Activated CD4-positive, alpha-beta T cell treated with anti-CD3 and anti-CD28 coated beads, Interleukin-2, amount 50 U/mL, for 1 hour (primary cell): ENCODE measurements at places on chromosomes 1 and 21.

DNA sequence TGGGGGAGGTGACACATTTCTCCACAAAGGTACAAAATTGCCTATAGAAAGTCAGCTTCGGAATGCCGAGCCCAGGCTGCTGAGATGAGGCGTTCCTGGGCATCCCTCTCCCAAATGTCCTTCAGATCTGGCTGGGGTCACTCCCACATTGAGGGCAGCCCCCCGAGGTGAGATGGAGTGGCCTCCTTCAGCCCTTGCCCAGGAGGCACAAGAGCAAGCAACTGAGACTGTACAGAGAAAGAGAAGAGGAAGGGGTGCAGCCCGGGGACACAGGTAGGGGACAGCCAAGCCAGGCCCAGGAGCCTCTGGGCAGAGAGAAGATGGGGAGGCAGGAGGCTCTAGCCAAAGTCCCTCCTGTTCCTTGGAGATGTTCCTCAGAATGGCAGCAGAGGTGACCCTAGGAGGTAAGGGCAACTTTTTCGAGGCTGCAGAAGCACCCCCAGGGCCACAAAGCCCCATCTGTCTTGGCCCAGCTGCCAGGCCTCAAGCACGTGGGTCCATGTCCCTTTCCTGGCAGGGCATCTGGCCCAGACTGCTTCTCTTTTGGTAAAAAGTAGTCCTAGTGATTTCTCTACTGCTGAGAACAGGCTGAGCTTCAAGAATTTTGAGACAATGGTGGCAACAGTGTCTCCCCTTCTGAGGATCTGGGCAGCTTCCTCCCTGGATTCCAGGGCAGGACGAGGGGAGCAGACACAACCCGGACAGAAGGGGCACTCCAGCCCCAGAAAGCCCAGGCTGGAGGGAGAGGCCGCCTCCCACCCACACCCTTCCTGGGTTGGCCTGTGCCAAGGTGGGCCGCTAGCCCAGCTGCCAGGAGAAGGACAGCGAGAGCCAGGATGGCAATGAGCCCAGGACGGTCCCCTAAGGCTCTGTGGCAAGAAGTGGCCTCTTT is 68.0 kb downstream of the LRRN2 start:
- DNase-seq: no peak

DNA sequence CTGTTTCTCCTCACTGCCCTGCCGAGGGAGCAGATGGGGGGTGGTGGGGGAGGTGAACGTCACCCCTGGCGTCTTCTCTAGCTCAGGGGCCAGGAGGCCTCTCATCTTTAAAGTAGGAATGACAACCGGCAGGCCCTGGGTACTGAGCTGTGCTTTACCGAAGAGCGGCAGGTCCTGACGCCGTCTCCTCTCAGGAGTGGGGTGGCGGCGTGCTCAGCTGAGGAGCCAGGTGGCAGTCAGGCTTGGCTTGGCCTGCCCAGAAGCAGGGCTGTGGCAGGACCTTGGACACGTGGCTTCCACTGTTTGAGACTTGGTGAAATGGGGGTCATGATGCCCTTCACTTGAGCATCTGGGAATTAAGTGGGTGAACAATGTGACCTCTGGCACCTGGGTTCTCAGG is 3.1 kb downstream of the RER1 start:
- no peak for DNase-seq

- DNase-seq: peak; percentile 61
Measured at GRCh38 chr1:156591432-156592157, at the start of gene NAXE. Gene NAXE, plus strand, starts transcription at chr1:156591776. Its CDS starts 29 bp downstream, at chr1:156591805.

- no peak for DNase-seq
Measured at GRCh38 chr1:228781161-228781808, 46.0 kb downstream of the RHOU start.

GRCh38 chr1:228004856-228005462 is 1.8 kb upstream of the WNT3A start:
- no peak for DNase-seq

- DNase-seq: no peak
Measured at GRCh38 chr1:178885869-178886268, 15.0 kb upstream of the ANGPTL1 start.

DNA sequence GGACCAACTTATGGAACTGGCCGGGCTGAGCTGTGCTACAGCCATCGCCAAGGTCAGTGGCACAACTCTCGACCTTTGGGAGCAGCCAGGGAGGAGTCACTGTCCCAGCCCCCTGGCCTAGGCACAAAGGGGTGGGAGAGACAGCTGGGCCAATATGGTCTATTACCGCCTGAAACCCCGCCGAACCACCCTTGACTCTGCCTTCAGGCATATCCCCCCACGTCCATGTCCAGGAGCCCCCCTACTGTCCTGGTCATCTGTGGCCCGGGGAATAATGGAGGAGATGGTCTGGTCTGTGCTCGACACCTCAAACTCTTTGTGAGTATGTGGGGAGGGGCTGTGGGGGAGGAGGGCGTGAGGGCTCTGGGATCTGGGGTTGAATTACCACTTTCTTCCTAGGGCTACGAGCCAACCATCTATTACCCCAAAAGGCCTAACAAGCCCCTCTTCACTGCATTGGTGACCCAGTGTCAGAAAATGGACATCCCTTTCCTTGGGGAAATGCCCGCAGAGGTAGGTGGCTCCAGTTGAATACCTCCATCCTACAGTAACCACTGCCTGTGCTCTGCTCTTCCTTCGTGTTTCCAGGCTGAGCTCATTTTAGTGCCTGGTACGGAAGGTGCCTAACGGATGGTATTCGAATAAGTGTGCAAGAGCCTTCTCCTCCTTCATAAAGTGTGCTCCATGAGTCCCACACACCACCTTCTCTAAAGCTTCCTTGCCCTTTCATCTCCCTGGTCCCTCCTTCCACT is 758 bp downstream of the NAXE start:
- DNase-seq: no peak

DNA sequence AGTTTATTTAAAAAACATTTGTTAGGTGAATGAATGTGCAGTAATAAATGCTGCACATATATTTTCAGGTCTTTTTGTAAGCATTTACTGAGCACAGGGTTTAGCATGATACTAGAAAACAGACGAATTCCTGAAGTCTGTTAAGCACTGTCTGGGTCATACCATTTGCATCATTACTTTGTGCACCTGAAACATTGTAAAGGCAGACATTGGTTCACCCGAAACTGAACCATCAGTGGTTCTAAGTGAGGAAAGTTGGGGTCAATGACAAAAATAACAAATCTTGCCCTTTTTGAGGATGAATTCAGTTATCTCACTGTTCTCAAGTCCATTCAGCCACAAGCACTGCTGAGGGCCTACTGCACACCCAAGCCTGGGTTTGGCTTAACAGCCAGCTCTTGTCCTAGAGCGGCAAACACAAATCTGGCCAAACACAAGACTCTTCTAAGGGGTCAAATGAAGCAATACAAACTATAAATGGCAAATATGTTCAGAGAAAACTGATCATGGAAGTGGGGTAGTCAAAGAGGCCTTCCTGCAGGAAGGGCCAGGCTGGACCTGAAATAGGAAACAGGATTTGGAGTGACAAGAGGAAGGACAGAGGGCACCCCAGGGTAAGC is 21.8 kb downstream of the TRABD2B start:
- no peak for DNase-seq

DNA sequence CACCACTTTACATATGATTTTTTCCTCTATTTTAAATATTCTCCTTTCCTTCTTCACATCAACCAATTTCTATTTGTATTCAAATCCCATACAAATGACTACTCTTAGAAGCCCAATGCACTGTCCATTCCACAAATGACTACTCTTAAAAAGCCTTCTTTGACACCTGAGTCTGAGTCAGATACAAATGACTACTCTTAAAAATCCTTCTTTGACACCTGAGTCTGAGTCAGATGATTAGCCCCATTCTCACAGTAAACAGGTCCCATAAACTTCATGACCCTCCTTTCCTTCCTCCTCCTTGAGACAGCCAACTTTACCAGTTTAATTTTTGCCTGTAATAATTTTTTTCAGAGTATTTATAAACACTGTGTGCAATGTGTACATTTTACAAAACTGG is 231.3 kb upstream of the USP25 start:
- DNase-seq: no peak

DNA sequence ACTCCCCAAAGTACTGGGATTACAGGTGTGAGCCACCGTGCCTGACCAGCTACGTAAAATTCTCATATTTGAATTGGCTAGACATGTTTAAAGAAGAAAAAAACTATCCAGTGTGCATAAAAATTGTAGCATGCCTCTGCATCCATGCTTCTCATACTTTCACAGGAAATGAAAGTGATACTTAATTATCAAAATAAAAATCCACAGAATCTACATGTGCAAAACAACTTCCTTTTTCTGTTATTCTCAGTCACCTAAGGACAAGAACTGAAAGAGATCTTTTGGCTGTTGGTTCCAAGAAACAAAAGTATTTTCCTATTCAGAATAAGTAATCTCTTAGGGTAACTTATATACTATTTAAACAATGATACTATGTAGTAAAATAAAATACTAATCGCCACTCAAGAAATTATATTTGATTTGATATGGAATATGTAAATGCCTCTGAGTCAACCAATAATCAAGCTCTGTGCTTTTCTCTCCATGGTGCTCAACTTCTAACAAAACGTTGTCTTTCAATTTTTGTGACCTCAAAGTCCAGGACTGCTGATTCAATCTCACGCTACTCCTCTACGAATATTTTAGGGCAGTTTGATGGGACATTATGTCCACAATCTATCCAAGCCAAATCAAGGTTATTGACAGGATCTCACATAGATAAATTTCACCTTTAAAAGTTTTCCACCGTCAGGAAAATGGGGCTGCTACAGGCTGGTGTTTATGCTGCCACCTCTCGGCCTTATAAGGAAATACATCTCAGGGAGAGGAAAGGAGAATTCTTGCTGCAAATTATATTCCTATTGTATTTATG is 102.7 kb downstream of the ZNF281 start:
- DNase-seq: no peak

DNA sequence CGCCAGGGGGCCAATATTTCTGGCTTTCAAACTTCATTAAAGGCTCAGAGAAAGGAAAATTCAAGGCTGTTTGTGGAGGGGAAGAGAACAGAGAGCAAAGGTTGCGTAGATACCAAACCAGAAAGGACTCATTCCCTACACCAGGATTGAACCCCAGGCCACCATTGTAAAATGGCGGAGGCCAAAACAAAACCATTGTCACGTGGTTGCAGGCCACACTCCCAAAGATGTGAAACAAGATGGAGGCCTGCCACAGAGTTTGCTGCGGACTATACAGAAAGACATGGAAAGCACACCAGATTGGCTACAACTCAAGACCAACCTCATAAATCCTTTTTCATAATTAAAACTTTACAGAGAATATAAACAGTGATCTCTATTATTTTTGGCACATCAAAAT is 116.5 kb downstream of the KCNK1 start:
- no peak for DNase-seq

DNA sequence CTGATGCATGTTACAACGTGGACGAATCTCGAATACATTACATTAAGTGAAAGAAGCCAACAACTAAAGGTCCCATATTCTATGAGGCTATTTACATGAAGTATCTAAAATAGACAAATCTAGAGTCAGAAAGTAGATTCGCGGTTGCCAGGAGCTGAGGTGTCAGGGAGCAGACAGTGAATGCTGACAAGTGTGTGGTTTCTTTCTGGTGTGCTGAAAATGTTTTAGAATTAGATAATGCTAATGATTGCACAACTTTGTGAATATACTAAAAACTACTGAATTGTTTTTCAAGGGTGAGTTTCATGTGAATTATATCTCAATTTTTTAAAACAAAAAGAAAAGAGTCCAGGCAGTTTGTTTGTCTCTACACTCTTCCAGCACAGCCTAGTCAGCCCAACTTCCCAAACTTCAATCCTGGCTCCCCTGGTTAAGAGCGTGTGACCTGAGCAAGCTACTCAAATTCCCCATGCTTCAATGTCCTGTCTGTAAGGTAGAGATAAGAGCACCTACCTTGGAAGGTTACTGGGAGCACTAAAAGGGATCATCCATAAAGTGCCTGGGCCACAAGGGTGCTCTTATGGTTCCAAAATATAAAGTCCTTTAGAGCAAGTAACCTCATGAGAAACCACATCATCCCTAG is 20.9 kb downstream of the HLCS start:
- no peak for DNase-seq

DNA sequence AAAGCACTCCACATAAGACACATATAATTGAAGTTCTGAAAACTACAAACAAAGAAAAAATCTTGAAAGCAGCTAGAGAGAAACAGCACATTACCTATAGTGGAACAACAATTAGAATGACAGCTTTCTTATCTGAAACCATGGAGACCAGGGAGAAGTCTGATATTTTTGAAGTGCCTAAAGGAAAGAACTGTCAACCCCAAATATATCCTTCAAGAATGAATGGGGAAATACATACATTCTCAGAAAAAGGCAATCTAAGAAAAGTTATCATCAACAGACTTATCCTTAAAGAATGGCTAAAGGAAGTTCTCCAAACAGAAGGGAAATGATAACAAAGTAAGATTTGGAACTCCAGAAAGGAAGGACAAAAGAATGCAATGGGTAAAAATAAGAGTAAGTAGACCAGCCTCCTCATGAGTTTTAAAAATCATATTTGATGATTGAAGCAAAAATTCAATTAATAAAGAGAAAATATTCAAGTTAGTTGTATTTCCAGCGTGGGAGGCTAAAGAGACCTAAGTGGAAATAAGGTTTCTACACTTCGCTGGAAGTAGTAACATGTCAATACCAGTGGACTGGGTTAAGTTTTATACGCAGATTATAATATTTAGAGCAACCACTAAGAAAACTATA is 170.8 kb upstream of the SAMSN1 start:
- no peak for DNase-seq

- peak; percentile 6 for DNase-seq
Measured at GRCh38 chr1:184387476-184388318, 868 bp downstream of the C1orf21 start.

GRCh38 chr21:31786164-31786920 is 54.4 kb upstream of the SCAF4 start:
- DNase-seq: no peak

- DNase-seq: no peak
Measured at GRCh38 chr1:45629035-45629434, 5.2 kb upstream of the CCDC17 start.

DNA sequence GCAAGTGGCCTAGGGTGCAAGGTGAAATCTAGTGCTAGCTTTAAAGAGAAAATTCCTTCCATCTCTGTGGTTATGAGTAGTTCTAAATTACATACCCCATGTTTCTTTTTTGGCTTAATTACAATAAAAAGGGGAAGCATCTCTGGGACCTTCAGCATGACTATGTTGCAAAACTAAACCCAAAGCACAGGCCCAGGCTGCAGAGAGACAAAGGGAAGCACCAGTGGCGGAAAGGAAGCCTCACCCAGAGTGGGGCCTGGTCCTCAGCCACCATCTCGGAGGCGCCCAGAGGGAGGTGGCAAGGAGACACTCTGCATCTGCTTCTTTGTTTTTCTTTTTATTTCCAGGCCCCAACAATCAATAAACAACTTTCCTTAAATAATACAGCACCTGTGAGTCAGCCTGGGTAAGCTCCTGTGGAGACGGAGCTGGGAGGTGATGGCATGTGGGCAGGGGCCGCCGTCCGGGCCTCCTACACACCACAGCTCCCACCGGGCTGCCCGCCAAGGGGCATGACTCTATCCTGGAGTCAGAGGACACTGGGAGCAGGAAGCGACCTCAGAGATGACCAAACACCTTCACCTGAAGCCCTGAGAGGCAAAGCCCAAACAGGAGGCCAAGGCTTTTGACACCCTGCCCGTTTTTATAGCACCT is 21.7 kb downstream of the ITPKB start:
- no peak for DNase-seq

- DNase-seq: no peak
Measured at GRCh38 chr1:172184506-172185191, 235.8 kb upstream of the C1orf105 start.
